Fibroblast of skin of back (primary cell): ENCODE measurements at places on chromosomes 4 and X.

DNA sequence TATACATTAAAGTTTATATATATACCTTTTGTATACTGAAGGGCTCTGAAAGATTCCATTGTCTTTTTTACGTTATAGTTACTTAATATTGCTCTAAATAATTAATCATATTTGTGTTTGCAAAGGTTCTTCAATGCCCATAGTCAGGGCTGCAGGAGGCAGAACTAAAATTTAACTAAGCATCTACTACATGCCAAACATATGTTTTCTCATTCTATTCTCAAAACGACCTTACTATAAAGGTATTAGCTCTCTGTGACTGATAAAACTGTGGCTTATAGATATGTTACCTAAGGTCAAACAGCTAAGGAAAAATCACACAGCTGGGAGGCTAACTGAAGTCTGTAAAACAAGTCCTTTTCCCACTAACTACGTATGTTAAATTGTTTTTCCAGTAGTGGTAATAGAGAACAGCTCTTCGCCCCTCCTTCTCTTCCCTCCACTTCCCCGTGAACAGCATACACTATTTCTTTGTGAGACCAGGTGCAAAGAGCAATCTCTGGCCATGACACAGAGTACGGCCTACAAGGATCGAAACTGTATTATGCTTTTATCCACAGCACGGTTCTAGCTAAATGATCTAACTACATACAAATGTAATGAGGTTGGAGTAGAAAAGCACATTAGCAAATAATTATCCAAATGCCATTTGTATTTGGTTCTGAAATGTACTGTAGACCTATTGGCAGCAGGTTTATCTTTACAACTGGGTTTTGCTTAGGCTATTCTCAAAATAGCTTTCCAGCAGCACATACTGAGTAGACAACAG is 1.7 kb downstream of the CNOT6L start:
- no peak for DNase-seq

GRCh38 chr4:145345401-145345800 is 136.3 kb upstream of the SMAD1 start:
- peak; percentile 9 for DNase-seq

GRCh38 chrX:44040406-44040805 is 67.2 kb upstream of the NDP start:
- DNase-seq = no peak

GRCh38 chr4:37392521-37393255 is 148.1 kb downstream of the NWD2 start:
- DNase-seq = no peak

DNA sequence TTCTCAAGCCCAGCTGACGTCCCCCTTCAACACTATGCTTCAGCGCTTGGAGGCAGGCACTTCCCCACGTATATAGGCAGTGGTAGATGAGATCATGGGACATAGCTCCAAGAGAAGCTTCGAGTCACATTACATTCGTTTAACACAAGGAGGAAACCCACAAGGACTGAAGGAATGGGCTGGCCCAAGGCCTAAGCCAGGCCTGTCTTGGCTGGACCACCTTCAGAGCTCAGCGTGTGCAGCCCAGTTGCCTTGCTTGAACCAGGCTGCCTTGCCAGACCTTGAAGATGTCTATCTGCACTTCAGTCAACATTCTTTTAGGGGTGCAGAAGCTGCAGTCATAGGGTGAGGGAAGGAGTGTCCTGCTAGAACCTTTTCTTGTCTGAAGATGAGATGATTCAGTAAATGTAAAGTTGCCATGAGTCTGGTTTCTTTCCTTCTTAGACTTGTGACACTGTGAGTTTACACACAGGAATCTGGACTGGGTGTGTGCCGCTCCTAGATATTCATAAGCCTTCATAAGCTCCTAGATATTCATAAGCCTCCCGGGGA is 144.1 kb upstream of the RBPJ start:
- peak; percentile 77 for DNase-seq

DNA sequence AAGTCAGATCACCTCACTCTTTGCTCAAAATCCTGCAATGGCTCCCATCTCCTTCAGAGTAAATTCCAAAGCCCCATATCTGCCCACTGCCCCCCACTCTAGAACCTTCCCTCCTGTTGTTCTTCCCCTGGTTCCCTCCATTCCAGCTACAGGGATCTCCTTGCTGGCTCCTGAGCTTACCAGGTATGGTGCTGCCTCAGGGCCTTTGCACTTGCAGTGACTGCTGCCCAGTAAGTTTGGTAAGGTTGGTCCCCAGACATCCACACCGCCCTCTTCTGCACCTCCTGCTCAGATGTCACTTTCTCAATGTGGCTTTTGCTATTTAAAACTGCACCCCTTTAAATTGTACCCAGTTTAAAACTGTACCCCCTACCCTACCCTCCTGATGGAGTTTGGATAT is 7.8 kb upstream of the MAN2B2 start:
- no peak for DNase-seq

- DNase-seq = no peak
Observed at GRCh38 chr4:110621839-110622751, 782 bp downstream of the PITX2 start.

GRCh38 chr4:94690851-94691254 is 66.9 kb upstream of the BMPR1B start:
- peak; percentile 74 for DNase-seq

- peak; percentile 27 for DNase-seq
Observed at GRCh38 chrX:70313503-70313902, 23.6 kb downstream of the KIF4A start.

- DNase-seq = peak; percentile 37
Observed at GRCh38 chr4:7782783-7783182, 156.9 kb downstream of the AFAP1 start.

DNA sequence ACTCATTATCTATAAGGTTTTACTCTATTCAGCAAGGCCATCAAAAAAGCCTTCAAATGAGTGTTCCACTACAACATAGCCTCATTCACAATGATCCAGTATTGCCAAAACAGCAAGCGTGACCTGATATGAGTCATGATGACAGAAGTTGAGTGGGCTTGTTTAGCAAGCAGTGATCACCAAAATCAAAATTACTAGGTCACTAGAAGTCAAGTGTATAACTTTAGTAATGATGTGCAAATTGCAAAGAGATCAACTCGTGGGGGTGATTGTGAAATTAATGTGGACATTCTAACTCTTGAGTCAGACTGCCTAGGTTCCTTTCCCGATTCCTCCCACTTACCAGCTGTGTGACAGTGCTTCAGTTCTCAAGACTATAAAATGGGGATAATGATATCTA is 124.5 kb downstream of the CHM start:
- no peak for DNase-seq

DNA sequence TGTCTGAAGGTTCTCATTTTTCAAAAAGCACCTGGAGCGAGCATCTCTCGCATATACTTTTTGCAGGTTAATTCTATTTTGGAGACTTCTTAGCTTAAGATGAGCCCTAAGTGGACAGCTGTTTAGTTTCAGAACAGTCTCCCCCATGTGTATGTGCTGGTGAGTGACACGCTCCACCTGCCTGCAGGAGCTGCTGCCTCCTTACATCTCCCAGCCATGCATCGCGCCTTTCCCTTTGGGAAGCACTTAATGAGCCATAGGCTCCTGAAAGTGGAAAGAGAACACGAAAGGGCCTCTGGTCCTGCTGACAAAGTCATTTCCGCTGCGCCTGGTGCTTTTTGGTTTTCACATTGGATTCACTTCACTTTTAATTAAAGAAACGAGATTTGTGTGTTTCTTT is 56.1 kb downstream of the TRIML2 start:
- DNase-seq = no peak

DNA sequence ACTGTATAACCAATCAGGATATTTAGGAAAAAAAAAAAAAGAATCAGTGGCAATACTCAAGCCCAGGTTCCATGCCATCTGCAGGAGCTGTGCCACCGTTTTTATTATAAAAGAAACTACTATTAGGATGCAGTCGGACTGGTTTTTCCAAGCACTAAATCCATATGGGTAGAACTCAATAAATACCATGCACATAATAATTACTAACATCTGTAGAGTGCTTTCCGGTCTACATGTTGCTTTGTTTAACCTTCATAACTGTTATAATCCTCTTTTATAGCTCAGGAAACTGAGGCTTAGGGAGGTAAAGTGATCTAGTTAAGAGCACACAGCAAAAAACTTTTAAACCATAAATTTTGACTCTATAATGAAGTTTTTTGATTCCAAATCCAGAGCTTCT is 24.0 kb downstream of the ARSJ start:
- DNase-seq = no peak

DNA sequence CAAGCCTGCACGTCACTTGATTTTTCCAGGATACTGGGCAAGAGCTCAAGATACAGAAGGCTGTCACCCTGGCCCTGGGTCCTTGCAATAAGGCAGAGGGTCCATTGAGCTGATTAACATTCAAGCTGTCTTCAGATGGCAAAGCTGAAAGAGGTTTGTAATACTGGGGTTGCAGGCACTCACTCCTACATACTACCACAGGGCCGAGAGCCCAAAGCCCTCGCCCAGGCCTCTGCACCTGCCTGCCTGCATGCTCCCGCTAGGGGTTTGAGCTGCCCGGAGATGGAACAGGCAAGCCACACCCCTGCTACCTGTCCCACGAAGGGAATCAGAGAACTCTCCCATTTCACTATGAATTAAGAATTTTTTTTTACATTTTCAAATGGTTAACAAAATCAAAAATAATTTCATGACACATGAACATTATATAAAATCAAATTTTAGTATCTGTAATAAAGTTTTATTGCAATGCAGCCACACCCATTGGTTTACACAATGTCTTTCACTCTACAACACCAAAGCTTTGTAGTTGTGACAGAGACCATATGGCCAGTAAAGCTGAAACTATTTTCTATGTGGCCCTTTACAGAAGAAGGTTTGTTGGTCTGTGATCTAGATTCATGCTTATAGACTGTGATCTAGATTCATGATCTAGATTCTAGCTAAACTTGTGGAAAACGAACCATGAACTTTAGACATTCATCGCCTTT is 530.4 kb upstream of the IGFBP7 start:
- no peak for DNase-seq

GRCh38 chrX:43269201-43269600 is 386.9 kb upstream of the MAOA start:
- DNase-seq = peak; percentile 45

- peak; percentile 59 for DNase-seq
Observed at GRCh38 chrX:134622813-134623185, 35.5 kb downstream of the PLAC1 start.

DNA sequence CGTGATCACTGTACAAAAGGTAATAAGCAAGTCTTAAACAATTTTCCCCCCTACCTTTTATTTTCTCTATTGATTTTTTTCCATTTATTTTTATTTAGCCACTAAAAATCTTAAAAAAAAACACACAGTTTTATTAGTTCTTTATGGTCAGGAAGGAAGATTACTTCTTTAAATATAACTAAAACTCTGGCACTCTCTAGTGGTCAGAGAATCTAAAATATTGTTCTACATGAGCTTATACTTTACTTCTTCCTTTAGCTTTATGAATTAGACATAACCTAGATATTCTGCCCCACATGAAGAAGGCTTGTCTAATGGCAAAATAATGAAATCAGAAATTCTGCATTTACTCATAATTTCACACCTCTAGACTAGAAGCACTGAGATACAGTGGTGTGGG is 135.2 kb downstream of the PDE5A start:
- DNase-seq = peak; percentile 28

DNA sequence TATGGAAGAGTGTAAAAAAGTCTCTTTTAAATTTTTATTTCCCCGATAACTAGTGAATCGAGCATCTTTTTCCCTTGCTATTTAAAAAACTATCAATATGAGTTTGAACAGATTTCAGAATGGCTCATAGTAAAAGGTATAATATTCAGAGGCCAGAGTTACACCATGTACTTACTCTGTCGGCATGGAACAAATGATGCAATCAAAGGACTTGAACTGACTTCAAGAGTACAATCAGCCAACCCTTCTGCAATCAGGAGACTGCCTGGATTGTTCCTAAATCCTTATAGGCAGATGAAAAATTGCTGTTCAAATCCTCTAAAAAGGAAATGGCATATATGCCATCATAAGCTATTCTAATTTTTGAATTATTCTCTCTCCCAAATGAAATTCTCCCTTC is 273.3 kb downstream of the SH2D1A start:
- DNase-seq = no peak

GRCh38 chr4:10526429-10527222 is 69.4 kb upstream of the ZNF518B start:
- DNase-seq = no peak

DNA sequence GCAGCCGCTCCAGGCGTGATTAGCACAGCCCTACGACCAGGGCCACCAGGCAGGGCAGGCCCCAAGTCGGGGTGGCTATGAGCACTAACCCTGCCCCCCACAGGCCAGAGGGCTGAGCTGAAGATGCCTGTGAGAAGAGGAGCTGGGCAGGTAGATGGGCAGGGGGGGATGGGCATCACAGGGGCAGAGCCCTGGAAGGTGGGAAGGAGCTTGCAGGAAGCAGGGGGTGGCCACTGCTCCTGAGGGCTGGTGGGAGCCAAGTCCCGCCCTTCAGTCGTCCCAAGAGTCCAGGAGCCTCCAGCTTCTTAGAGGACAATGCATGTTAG is 7.3 kb upstream of the MXD4 start:
- DNase-seq = no peak

DNA sequence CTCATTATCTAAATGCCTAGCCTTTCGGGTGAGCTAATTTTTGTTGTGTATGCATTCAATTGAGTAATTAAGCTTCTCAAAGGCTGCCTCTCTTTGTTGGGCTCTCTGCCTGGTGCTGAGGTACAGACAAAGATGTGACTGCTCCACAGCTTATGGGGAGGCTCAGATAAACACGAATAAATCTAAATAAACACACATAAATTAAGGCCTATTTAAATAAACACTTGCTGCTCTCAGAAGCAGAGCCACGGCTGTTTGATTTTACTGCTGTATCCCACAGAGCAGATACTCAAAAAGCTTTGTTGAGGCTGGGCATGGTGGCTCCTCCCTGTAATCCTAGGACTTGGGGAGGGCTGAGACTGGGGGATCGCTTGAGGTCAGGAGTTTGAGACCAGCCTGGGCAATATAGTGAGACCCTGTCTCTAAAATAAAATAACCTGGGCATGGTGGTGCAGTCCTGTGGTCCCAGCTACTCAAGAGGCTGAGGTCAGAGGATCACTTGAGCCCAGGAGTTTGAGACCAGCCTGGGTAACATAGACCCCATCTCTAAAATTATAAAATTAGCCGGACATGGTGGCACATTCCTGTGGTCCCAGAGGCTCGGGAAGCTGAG is 8.4 kb upstream of the CD99 start:
- DNase-seq = no peak

DNA sequence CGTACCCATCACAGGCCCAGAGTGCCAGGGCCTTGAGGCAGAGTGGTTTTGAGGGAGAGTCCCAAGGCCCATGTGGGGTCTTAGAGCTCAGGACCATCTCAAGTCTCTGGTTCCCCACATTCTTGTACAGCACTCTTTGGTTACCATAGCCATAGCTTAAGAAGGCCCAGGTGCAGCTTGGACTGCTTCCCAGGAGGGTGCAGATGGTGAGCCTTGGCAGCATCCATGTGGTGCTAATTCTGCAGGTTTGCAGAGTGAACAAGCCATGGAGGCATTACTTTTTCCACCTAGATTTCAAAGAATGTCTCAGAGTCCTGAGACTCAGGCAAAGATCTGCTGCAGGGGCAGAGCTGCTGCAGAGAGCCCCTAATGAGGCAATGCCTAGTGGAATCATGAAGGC is 171.7 kb downstream of the STK32B start:
- no peak for DNase-seq

GRCh38 chrX:96403446-96403845 is 281.2 kb upstream of the DIAPH2 start:
- no peak for DNase-seq
